Activated T-cell treated with anti-CD3 and anti-CD28 coated beads for 24 hours (primary cell): ENCODE measurements at places on chromosomes 16 and 17.
A peak's percentile ranks its signal among the peaks of the same experiment; 100 is the strongest.

DNA sequence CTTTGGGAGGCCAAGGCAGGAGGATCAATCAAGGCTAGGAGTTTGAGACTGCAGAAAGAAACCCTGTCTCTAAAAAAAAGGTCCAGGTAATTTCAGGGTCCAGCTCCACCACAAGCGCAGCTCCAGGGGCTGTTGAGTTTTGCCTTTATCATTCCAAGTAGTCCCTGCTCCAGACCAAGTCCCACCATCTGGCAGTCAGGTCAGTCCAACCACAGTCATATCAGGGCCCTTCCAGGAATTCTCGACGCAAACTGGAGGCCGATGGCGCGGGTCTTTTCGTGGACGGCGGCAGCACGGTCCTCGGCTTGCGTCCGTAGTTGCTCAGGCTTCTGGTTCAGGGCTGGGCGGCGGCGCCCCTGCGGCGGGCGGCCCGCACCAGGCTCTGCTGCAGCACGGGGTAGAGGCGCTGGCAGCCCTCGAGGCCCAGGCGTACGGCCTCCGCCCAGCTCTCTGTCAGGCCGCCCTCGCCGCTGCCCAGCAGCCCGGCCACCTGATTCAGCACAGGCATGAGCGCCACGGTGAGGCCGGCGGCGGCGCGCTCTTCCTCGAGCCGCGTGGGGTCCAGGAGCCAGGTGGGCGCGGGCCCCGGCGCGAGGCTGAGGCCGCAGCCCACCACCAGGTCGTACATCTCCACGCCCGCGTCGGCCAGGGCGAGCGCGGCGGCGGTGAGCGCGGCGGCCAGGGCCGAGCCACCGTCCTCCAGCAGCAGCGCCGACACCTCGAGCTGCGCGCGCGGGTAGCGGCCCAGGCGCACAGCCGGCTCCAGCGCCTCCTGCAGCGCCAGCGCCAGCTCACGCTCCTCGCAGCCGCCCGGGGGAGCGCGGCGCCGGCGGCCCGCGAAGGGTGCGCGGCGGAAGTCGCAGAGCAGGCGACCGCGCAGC lies 752 bp downstream of the EXOSC6 start:
- peak; percentile 25 for DNase-seq

DNA sequence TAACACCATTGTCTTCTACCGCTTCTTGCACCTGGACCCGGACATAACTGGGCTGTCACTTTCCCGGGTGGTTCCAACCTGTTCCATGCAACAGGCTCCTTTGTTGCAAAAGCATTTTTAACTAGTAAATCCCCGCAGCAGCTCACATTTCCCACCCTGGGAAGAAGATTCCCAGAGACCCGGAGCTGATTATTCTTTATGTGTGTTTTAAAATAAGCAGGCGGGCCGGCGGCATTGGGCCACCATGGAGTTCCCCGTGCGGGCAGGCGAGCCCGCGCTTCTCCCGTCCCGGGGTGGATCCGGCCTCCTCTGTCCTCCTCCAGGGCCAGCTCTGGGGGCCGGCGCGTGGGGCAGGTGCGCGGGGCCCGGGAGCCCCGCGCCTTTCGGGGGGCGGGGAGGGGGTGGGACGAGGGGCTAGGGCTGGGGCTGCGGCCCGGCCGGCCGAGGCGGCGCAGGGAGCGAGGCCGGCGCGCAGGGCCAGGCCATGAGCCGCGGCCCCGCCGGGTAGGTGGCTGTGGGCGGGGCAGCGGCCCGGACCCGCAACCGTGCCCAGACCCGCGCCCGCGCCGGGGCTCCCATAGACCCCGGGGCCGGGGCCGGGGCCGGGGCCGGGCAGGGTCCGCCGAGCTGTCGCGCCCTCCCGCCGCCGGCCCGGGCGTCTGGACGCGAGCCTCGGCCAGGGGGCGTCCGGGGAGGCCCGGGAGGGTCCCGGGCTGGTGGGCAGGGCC lies 1.7 kb downstream of the CRAMP1 start:
- DNase-seq, result no peak

- DNase-seq, result no peak
These were observed 20.0 kb downstream of the NDUFAF8 start for GRCh38 chr17:81259058-81259605.

- DNase-seq, result no peak
These were observed 204.9 kb upstream of the KCNJ16 start for GRCh38 chr17:69870091-69870530.

GRCh38 chr17:72126575-72127486 lies 6.0 kb downstream of the SOX9 start:
- DNase-seq, result no peak

- DNase-seq, result peak; percentile 38
These were observed 690 bp downstream of the PITPNC1 start for GRCh38 chr17:67377488-67378453.

DNA sequence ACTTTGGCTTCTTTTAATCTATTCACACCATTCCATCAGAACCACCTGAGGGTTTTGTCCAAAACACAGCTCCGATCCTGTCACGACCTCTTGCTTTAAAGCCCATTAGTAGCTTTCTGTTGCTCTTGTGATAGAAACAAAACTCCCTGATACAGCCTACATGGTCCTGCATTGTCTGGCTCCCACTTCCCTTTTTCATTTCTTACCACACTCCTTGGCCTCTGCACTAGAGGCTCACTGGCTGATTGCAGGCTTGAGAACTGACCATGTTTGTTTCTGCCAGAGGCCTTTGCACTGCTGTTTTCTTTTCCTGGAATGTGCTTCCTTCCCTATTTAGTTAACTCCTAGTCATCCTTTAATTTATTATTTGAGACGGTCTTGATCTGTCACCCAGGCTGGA lies 23.7 kb downstream of the IST1 start:
- no peak for DNase-seq

DNA sequence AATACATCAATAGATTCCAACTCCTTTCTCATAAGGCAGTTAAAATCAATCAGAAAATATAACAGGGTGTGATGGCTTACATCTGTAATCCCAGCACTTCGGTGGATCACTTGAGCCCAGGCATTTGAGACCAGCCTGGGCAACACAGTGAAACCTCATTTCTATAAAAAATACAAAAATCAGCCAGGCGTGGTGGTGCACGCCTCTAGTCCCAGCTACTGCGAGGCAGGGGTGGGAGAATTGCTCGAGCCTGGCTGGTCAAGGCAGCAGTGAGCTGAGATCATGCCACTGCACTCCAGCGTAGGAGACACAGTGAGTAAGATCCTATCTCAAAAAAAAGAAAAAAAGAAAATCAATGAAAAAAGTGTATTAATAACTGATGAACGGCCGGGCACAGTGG lies 258.6 kb downstream of the NTN1 start:
- DNase-seq, result no peak

DNA sequence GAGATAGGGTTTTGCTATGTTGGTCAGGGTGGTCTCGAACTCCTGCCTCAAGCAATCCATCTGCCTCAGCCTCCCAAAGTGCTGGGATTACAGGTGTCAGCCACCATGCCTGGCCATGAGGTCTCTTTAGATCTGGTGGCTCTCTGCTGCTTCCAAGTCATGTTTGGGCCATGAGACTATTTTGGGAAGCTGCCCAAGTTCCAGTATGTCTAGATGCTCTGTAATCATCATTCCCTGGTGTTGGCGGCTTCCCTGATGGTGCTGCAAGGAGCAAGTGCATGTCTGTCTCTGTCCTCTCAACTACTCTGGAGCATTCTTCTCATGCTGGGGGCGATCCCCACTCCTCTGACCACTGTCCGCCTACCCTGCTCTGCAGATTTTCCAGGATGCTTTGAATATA lies 6.4 kb upstream of the ODF4 start:
- DNase-seq, result no peak

GRCh38 chr17:69609473-69610305 lies 195.2 kb downstream of the MAP2K6 start:
- DNase-seq, result no peak

DNA sequence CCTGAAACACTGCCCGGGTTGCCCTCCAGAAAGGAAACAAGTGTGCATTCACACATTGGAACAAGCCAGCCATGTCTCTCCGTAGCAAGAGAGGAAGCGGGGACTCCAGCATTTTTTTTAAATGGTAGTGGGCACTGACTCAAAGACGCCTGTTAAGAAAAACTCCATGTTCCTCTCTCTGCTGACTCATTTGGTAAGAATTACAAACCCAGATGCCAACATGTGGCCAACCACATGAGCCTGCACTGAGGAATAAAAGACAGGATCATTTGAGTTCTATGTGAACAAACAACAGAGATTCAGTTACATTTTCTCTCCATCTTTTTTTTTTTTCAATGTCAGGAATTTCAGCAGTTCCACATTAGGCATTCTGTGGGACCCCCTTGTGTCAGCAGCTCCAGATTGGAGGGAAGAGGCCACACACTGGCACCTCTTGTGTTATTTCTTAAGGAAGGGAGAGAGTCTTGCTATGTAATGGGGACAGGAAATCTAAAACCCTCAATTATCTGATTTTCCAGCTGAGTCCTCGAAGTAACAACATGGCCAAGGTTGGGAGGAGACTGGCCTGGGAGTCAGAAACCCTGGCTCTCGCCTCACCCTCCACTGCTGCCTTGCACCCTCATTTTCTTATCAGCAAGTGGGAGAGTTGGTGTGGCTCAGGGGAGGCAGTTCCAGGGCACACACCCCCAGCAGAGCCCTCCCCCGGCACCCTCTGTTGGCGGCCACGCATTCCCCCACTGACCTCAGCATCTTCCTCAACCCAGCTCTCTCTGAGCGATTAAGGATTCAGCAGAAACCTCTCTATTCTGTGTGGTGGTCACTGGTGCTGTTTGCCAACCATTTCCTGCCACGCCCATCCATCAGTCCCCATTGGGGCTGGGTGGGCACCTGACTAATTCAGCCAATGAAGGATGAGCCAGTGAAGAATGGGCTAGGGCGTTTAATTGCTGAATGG lies 173.0 kb downstream of the FOXL1 start:
- no peak for DNase-seq

- DNase-seq, result no peak
These were observed 20.8 kb downstream of the ATP6V0D1 start for GRCh38 chr16:67460168-67460567.

DNA sequence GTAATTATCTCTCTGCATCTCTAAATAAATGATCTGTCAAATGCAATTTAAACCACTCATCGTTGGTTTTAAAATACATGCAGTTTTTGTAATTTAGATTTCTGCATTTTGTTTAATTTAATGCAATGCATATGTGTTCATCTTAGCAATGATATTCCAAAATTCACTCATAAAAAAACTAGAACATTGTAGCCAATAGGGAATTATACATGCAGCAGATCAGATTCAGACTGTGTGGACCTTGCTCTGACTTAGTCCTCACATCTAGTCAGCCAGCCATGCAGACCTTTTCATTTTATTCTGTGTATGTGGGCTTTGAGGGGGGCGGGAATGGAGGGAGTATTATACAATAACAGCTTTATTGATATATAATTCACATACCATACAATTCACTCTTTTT lies 37.3 kb upstream of the SIAH1 start:
- no peak for DNase-seq

GRCh38 chr17:3556239-3556915 lies 1.2 kb downstream of the TRPV3 start:
- DNase-seq, result no peak

DNA sequence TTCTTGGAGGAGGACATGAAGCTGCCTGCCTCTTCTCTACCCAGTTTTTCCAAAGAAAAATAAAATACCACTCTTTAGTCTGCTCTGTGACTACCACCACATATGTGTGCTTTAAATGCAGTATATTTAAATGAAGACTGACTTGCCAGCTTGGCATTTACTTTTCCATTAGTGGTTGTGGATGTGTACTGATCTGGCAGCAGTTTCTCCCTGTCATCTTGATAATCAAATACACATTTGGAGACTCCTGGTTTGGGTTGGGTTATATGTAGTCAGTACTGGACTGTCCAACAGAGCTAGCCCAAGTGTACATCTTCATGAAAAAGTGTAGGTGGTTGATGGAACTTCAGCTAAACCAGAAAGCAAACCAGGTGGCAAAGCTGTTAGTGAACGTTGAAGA lies 19.9 kb downstream of the COX10 start:
- DNase-seq, result no peak

DNA sequence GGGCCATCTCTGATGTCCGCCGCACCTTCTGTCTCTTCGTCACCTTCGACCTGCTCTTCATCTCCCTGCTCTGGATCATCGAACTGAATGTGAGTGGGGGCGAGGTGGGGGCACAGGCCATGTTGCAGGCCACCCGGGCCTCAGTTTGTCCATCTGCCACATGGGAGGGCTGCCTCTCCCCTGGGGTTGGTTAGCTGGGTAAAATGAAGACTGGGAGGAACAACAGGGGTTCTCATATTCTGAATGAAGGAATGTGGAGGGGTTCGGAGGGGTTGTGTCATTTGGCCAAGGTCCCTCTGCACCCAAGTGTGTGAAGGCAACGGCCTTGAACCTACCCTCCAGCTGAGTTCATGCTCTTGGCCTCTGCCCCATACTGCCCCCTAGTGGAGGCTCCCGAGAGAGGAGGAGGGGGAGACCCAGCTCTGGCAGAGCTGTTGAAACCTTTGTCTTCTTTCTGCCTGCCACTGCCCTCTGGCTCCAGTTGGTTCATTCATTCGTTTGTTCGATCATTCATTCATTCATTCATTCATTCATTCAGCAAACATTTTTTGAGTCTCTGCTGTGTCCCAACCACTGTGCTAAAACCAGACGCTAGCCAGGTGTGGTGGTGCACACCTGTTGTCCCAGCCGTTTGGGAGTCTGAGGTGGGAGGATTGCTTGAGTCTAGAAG lies 11.4 kb upstream of the TCAP start:
- DNase-seq, result peak; percentile 66

DNA sequence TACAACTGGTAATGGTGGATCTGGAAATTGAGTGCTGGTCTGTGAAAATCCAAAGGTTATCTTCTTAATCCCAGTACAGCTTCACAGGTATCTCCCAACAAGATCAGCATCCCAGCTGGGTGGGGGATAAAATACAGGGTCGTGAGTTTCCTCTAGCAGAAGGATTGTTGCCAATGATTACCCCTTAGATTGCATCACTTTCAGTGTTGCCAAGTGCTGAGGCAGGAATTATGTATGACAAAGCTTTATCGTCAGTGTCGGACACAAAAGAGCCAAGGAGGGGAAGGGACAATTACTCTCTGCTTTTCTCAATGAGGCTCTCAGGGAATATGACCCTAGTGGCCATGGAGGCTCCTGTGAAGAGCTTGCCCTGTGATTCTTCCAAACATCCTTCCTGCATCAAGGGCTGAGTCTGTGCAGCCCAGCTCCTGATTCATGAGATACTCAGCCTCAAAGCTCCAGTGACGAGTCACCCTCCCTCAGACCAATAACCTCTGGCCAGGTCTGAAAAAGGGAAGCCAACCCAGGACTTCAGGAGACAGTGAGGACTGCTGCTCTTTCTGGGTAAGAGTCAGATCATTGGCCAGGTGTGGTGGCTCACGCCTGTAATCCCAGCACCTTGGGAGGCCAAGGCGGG lies 15.0 kb downstream of the OR1F1 start:
- no peak for DNase-seq
